ENCODE measurements at places on chromosomes 5 and 9. TPM values are rescaled to one million over a fixed set of nuclear protein-coding genes. Genes with fewer than 3 reads are reported as not detected.

TLR4 gene
- total RNA-seq: 31.1 TPM

CTXN3 gene
- total RNA-seq: not detected

DOCK8 gene
- total RNA-seq: 34.1 TPM

FRMPD1 gene
- total RNA-seq: 1.6 TPM

LTC4S gene
- 3.8 TPM for total RNA-seq

PAEP gene
- total RNA-seq: not detected

KCNIP1 gene
- 1.0 TPM for total RNA-seq

LPAR1 gene
- 79.3 TPM for total RNA-seq

MAMDC4 gene
- total RNA-seq: 3.4 TPM

SMIM33 gene
- not detected for total RNA-seq

GRCh38 chr9:114775981-114776380 is 29.9 kb downstream of the TNFSF15 start:
- no peak for DNase-seq

DNA sequence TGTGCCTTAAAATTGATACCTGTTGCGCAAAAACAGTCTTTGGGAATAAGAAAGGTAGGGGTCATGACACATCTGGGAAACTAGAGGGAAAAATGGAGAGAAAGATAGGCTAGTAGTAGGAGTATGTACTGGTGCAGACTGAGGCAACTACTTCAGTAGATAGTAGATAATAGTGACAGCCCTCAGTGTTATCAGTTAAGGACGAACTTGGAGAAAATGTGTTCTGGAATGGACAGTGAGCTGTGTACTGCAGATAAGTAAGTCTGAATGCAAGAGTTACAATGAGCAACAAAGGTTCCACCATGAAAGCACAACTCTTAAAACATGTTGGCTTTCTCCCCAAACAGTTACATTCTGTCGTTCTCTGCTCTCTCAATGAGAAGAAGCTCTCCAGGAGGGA is 6.5 kb upstream of the INSL6 start:
- no peak for DNase-seq

DNA sequence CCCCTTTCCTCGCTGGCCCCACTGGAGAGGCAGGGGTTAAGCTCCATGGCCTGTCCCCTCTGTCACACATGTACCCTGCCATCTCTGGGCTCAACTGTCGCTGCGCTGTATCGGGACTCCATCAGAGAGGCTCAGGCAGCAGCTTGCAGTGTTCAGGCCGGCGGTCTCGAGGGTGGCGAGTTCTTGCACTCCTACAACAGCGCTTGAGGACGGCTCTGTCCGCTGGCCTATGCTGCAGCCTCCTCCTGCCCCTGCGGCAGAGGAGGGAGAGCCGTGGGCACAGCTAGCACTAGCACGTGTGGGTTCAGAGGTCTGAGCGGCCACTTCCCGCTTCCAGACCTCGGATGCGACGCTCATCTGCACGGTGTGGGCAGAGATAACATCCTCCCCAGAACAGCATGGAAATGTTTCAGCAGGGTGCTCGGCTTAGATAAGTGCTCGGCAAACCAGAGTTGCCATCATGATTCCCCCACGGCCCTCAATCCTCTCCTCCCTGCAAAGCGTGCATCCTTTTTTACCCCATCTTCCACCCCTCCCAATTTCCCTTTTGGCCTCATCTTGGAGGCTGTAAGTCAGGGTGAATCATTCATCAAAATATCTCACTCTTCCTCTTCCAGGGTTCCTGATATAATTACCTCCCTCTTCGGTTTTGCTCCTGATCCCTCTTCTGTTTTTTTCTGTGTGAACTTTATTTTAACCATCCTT is 41.9 kb upstream of the FUBP3 start:
- DNase-seq: no peak

DNA sequence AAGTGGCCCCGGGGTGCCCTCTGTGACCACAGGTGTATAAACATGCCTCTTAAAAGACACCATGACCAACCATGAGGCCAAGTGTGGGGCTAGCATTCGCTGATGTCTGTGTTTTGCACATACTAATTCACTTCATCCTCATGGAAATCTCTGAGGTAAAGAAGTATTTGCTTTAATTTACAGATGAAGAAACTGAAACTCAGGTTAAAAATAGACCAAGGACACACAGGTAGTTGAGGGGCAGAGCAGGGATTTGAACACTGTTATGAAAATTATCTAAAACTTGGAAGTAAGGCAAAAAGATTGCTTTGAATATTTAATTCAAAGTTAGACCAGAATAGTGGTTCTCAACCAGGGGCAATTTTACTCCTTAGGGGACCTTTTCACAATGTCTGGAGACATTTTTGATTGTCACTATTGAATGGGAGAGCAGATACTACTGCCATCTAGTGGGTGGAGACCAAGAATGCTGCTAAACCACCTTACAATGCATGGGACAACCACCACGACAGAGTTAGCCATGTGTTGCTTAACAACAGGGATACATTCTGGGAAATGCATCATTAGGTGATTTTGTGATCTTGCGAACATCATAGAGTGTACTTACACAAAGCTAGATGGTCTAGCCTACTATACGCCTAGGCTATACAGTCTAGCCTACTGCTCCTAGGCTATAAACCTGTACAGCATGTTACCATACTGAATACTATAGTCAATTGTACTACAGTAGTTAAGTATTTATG is 8.0 kb upstream of the FXN start:
- no peak for DNase-seq

DNA sequence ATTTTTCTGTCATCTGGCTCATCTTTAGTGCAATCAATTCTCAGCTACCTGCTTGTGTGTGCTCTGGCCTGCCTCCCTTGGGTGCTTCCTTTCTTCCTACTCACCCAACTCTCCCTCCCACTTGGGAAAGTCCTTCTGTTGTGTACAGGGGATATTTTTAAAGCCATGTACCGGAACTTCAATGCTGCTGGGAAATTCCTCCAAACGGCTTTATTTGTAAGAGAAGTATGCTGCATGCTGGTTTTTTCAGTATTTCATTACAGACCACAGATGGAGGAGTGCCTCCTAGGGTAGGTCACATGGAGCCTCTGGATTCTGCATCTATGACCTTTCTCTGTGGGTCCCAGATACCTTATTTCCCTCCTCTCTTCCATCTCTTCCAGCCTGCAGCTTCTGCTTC is 5.4 kb upstream of the HMHB1 start:
- no peak for DNase-seq

DNA sequence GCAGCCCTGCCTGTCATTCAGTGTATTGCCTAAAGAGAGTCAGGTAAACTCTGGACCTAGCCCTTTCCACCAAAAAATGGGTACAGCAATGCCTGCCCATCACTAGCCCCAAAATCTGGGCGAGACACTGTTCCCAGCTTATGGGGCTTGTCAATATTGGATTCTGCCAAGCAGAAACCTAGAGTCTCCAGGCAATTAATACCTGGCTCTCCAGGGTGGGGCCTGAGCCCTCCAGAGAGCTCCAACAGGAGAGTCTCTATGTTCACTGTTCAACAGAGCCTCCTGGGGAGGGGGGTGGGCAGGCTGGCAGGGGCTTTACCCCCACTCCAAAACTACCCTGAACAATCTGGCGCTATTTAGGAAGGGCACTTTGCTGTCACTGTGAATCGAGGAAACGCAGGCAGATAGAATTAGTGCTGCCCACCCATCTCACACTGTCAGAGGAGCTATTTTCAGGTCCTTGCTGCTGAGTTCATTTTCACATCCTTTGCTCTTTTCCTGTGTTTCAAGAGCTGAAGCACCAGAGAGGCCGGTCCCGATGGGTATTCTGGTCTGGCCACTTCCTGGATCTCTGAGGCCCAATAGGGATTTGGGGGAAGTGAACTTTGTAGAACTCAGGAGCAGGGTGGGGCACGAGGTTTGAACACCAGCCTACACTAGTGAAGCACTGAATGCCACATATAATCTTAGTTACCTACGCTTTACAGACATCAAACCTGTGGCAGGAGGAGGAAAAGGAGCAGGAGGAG is 121.8 kb downstream of the C5orf15 start:
- peak; percentile 9 for DNase-seq

- DNase-seq: no peak
Measured at GRCh38 chr5:68049053-68049713, 166.4 kb upstream of the PIK3R1 start.

DNA sequence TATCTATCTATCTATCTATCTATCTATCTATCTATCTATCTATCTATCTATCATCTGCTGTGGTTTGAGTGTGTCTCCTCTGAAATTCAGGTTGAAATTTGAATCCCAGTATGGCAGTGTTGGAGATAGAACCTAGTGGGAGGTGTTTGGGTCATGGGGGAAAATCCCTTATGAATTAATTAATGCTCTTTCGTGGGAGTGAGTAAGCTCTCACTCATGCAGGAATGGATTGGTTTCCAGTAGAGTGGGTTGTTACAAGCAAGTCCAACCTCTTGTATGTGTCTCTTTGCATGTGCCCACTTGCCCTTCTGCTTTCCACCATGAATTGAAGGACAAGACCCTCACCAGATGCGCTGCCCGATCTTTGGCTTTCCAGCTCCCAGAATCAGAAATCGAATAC is 113.0 kb downstream of the ANXA1 start:
- no peak for DNase-seq

- DNase-seq: no peak
Measured at GRCh38 chr9:15295761-15296405, 11.1 kb downstream of the TTC39B start.

- DNase-seq: no peak
Measured at GRCh38 chr5:187617-188451, 3.5 kb upstream of the LRRC14B start.

DNA sequence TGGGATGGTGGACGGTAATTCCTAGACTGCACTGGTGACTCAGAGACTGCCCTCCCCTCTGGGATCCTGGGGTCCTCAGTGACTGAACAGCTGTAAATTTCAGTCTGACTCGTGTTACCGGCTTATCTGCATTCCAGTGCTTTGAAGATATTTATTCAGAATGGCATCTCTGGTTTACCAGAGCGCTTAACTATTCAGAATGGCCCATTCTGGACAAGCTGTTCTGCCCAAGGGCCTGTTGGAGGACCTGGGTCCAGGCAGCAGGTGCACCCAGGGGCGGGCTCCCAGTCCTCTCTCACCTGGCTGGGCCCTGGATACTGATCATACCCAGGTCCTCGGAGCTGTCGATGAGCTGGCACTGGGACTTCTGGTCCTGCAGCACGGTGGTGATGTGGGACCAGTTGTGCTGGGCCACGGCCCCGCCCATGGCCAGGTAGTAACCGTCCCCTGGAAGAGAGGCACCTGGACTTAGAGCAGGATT is 48.0 kb downstream of the SARDH start:
- no peak for DNase-seq

GRCh38 chr9:134176599-134176968 is 12.2 kb upstream of the RNU6ATAC start:
- DNase-seq: no peak

DNA sequence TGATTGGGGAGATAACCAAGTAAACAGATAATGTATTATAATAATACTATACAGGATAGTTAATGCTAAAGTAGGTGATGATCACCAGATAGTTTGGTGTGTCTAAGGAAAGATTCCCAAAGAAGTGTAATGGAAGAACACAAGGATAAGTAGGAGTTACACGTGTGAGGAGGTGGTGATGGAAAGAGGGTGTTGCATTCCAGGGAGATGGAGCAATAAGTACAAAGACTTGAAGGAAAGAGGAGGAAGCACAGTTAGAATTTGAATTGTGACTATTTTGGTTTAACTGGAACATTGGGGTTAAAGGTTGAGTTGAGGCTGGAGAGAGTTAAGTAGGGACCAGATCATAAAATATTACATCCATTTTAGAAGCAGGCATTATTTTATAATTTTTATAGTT is 76.9 kb downstream of the IPO11 start:
- no peak for DNase-seq

GRCh38 chr5:80745490-80745889 is 90.7 kb upstream of the DHFR start:
- DNase-seq: no peak

GRCh38 chr9:136675477-136676296 is 11.6 kb downstream of the AGPAT2 start:
- no peak for DNase-seq

- no peak for DNase-seq
Measured at GRCh38 chr5:95988877-95989276, 27.2 kb upstream of the ELL2 start.

- no peak for DNase-seq
Measured at GRCh38 chr5:113692466-113692865, 179.0 kb downstream of the YTHDC2 start.

DNA sequence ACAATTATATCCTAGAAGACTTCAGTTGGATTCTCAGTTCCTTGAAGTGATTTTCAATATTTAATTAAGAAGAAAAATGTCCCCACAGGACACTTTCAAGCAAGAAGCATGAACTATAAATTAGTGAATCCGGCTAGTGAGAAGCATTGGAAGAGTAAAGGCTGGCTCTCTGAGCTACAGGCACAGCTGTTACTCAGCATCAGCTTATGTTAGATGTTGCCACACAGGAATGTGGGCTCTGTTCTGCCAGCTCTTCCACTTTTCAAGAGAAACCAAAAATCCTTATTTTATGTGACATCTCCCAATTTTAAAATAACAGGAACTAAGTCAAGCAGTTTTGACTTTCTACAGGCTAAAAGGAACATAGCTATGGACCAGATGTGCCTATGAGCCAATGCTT is 14.9 kb downstream of the ZNF474 start:
- no peak for DNase-seq

Data from breast epithelium (tissue), 4 donors.